ENCODE measurements at places on chromosomes 5 and 9.

- DNase-seq: no peak
Observed at GRCh38 chr5:42656651-42657015, 100.0 kb upstream of the CCDC152 start.

DNA sequence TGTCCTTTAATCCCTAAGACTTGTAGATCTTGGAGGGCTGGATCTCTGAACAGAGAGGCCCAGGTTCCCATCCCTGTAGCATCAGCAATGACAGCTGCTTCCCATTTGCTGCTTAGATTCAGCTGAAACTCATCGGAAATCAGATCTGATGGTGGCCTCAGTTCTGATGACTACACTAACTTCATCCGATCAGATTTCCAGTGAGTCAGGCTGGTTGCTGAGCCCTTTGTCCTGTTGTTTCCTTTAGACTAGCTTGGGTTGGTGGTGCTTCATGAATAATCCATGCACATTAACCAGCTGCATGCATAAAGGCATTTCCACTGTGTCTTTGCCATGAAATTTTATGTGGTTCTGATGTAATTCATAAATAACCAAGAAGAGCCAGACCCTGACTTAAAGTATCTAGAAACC lies 195.2 kb upstream of the TUT7 start:
- DNase-seq: no peak

- DNase-seq: no peak
Observed at GRCh38 chr5:137589185-137589584, 90.1 kb upstream of the SPOCK1 start.

DNA sequence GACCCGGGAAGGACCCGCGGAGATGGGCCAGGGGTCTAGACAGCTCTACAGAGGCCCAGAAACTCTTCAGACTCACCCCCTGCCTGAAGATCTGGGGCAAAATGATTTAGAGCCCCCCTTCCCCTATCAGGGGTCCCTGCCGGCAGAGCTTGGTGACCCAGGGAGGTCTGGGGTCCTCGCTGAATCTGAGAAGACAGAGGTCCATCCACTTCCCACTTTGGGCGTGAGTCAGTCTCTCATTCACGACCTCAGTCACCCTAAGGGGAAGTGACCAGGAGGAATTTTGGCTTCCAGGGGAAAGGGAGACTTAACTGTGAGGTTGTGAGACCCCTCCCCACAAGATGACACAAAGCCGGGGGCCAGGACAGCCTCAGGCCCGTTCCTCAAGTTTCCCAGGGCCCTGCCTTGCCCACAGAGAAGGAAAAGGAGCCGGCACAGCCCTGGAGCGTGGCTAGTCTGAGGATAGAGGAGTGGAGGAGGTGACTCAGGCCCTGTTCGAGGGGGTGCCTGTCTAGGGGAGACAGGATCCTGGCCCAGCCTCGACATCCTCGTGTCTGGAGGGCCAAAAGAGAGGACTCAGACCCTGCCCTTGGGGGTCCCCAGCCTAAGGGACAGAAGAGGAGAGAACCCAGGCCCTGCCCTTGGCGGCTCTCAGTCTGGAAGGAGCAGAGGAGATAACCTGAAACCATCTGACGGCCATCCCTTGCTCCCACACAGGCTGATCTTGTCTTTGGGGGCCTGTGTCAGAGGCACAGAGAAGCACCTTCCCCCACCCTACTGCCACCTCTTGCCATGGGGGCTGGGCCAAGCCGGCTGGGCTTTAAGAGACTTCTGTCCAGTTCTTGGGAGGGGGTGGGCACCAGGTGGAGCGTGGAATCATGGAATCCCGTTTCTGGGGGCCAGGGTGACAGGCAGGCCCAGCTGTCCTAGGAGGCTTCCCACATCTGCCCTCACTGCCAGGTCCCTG lies 889 bp downstream of the PDLIM4 start:
- no peak for DNase-seq

DNA sequence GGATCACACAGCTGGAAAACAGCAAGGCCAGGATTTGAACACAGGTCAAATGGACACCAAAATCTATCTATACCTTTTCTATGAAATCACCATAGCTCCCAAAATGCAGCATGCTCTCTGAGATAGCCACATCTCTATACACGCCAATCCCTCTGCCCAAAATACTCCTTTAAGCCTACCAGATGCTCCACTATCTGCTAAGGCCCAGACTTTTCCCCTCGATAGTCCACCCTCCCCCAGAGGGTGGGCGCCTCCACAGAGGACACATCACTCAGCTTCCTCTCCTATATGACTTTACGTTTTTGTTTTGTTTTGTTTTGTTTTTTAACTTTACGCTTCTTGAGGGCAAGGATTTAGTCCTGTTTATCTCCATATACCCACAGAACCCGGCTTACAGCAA lies 46.8 kb downstream of the MTMR12 start:
- no peak for DNase-seq

DNA sequence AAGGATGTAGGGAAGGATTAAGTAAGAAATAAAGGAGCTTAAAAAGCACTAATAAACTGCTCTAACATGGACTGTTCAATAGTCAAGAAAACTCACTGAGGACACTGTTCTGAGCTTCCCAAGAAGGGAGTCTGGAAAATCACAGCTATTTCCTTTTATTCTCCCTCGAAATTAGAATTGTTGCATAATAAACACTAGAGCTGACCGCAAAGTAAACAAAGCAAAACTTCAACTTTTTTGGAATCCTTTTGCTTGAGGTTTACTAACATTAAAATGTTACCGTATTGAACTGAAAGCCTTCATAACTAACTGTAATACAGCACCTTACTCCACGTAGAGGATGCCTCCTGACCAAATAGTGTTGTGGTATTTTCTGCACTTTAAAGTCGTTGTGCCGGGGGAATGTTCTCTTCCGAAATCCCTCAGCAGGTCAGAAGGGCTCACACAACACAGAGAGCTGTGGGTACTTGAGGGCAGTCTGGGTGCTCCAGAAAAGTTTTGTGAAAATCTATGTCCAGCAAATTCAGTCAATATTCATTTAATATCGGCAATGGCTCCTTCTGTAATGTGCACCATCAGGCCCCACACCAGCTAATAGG lies 59.2 kb downstream of the TTLL11 start:
- no peak for DNase-seq

DNA sequence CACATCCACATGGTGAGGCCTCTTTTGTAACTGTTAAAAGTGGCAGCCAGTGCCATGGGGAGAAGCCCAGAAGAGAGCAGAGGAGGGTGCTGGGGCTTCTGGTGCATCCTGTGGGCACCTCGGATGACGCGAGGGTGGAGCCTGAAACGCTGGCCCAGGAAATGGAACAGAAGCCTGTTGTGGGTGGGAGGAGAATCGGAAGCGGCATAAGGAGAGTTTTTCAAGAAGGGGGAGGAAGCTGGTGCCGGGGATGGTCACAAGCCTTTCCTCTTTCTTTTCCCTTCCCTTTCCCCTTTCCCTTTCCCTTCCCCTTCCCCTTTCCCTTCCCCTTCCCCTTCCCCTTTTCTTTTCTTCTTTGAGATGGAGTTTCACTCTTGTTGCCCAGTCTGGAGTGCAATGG lies 12.9 kb downstream of the ANKRD33B start:
- no peak for DNase-seq

DNA sequence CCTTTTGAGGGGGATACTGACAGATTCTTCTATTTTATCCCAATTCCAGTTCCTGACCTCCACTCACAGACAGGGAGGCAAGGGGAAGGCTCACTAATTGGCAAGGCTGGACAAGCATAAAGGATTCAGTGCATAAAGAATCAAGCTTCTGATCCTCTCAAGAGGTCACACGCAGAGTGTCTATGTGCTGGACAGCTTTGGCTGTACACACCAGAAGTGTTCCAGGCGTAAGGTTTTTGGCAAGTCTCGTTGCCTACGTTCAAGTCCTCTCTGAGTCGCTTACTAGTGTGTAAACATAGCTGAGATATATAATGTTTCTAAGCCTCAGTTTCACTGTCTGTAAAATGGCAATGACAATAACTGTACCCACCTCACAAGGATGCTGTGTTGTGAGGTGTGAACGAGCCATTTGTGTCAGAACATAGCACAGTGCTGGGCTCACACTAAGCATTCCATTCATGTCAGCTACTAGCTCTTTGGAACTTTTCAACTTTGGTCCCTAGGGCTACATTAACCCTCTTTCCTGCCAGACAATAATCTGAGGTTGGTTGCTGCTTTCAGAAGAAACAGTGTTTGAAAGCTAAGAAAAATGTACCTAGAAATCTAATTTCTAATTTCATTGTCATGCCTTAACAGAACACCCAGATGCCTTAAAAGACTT lies 52.1 kb downstream of the PALM2AKAP2 start:
- DNase-seq: no peak

DNA sequence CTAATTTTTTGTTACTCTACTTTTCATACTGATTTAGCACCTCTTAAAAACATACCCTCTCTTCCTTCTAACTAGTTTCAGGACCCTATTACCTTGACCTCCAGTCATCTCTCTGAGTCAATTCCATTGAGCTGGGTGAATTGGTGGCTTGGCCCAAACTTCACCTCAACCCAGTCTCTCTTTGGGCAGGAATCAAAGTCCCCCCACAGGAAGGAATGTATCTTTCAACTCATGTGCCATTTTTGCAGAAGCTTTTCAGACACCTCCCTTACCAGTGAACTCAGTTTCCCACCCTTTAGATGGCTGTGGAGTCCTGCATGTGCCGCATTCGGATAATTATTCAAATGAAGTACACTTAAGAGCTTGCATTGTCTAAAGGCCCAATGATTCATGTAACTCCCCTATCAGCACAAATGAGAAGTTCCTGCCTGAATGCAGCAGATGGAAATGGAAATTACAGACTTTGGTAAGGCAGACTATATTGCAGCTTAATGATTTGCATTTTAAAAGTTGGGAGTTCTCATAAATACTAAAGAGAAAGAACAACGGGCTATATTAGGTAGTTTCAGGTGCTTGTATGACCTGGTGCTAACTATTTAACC lies 693.5 kb downstream of the PTPRD start:
- DNase-seq: no peak

- DNase-seq: no peak
Observed at GRCh38 chr9:114522286-114522685, 17.0 kb upstream of the WHRN start.

DNA sequence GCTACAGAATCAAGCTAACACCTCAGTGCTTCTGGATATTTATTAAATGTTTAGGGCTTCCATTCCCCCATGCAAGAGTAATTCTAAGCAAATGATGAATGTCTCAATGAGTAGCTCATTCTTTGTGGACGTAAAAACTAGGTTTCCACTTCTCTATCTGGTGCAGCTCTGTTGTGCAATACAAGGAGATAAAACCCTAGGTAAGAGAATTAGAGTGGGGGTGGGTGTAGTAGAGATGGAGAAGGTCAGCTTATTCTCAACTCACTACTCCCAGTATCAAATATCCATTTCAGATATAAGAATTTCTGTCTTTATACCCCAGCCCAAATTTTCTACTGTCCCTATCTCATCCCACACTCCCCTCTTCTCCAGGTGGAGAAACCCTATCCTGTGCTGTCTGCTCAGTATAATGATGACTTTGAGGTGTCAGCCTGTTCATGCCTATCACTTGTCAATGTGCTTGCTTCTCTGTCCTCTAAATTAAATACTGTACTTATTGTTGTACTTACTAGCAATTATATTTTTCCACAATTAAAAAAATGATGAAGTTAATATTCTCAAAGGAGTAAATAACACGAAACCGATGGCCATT lies 4.3 kb upstream of the FYB1 start:
- no peak for DNase-seq

- DNase-seq: no peak
Observed at GRCh38 chr5:154734370-154735248, 20.6 kb upstream of the LARP1 start.

- DNase-seq: no peak
Observed at GRCh38 chr9:76194896-76195295, 199.3 kb downstream of the RFK start.

DNA sequence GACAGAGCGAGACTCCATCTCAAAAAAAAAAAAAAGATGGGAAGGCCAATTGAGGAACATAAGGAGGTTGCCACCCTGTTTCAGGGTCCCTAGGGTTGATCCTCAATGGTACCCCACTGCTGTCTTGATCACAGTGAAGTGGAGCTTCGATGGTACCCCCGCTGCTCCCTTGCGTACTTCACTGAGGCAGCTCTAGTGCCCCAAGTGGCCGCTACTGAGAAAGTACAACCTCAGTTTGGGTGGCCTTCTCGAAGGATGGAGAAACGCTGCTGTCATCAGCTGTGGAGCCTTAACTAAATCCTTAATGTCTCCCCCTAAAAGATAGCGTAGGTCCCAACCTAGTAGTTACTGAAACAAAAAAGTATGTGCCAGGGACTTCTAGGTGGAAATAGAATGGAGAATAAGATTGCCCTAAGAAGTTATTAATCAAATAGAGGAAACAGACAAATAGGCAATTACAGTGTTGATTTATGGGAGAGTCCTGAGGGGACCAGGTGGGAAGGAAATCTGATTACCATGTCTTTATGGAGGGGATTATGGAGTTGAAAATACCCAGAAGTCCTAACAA lies 6.3 kb downstream of the TESK1 start:
- DNase-seq: peak; percentile 22

- DNase-seq: no peak
Observed at GRCh38 chr9:114968671-114969070, 38.3 kb upstream of the TNFSF8 start.

GRCh38 chr9:97413462-97413861 lies 1.6 kb downstream of the TDRD7 start:
- no peak for DNase-seq

DNA sequence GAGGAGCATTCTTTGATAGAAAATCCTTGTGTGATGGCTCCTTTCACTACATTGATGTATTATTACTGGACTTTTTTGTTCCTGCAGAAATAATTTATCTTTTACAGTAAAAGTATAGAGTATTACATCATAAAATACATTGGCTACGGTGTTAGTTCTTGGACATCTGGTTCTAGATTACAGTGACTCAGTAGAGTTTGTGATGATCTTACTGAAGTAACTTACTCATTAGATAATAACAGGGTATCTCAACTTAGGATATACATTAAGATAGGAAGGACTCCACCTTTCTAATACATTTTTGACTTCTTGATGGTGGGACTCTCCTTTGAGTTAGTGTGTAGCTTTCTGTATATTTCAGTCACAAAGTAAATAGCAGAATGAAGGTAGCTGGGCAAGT lies 59.1 kb downstream of the ZNF462 start:
- no peak for DNase-seq

DNA sequence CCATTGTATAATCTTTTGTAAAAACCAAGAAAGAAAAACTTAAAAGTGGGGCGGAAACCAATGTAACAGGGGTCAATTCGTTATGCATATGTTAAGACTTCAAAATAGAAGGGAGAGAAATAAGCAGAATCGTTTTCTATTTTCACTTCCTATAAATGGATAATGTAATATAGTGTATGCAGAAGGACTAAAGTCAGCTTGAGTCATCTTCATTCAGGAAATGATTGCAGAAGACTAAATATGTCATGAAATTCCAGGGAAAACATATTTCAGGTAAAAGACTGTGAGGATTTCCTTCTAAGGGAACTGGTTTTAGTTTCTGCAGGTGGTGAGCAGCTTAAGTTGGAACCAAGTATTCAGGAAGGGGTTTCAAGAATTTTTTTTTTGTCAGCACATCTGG lies 753.3 kb downstream of the IRX1 start:
- no peak for DNase-seq

- no peak for DNase-seq
Observed at GRCh38 chr9:93680443-93681268, 104.3 kb downstream of the PHF2 start.

- no peak for DNase-seq
Observed at GRCh38 chr5:125587631-125588030, 835.6 kb upstream of the GRAMD2B start.

- no peak for DNase-seq
Observed at GRCh38 chr9:128898845-128899565, 17.1 kb downstream of the LRRC8A start.

- DNase-seq: no peak
Observed at GRCh38 chr5:16992006-16992405, 55.9 kb upstream of the MYO10 start.
